Daoy (cell line): ENCODE measurements at places on chromosomes 7 and 10.

DNA sequence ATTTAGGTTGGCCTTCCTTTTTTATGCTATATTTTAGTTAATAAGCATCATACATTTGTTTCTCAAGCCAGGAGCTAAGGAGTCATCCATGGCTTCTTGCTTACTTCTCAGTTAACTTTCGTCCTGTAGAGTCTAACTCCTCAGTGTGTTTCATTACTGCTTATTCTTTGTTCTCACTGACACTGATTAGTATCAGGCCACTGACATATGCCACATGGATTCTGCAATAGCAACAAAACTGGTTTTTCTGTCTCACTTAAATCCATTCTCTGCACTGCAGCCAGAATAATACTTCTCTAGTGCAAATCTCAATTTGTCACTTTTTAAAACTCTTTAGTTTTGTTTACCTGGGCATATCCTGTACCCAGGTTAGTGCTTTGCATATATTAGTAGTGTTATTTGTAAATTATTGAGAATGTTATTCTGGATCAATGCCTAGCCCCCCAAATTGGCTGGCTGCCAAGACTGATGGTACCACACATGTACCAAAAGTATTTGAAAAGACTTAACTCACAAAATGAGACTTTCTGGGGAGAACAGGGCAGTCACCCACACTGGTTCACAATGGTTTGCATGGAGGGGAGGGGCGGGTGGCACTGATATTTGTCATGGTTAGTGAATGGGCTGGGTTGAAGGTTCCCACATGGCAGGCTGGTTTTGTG is 79.1 kb downstream of the CCSER2 start:
- no peak for DNase-seq

GRCh38 chr7:4056552-4057288 is 625.4 kb upstream of the FOXK1 start:
- DNase-seq: no peak

DNA sequence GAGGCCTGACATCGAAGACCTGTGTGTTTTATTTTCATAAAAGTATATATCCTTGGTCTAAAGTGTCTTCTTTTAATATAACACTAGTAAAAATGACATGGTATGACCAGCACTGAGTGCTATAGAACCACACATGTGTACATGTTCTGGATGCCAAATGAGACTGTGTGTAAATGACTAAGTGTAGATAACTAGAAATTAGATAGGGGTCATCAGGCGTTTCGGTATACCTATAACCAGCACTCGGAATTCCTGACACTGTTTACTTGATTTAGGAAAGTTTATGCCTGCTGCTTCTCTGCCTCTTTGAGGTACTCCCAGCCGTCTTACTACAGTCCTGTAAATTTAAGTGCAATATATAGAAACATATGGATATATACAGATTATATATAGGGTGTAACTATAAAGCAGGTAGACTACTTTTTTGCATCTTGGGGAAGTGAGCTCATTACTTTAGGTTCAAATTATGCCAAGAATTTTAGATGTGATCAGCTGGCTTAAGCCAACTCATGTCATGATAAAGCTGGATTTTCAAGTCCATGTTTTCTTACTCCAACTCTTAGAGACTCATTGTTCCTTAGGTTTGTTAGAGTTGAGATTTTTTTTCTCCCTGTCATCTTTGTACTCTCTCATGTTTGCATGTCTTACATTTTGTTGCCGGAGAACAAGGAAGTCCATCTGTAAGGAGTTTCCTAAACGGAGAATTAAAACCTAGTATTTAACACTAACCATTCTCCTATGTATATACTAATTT is 62.9 kb downstream of the KLHDC10 start:
- no peak for DNase-seq

- no peak for DNase-seq
Observed at GRCh38 chr7:116261904-116262303, 51.6 kb downstream of the TES start.

DNA sequence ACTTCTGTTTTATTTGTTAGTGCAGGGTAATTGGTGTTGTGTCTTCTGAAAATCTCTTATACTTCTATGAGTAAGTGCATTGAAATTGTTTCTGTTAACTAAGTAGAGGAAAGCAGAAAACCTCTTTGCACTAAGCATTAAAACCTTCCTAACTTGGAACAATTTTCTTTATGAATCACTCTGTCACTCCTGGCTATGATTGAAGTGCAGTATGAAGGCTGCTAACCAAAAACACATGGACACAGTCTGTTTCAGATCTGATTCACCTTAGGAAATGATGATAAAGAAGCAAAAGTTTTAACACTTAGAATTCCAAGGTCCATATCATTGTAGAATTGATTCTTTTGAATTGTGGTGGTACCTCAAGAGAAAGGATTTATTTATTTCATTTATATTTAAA is 41.9 kb downstream of the MET start:
- DNase-seq: peak; percentile 69

GRCh38 chr10:45811075-45811474 is 36.2 kb downstream of the AGAP4 start:
- DNase-seq: no peak

- peak; percentile 46 for DNase-seq
Observed at GRCh38 chr10:79101560-79102497, 33.1 kb downstream of the ZMIZ1 start.

- no peak for DNase-seq
Observed at GRCh38 chr10:110505130-110505770, 7.5 kb downstream of the DUSP5 start.

GRCh38 chr10:59885430-59886134 is 20.8 kb downstream of the CCDC6 start:
- no peak for DNase-seq

GRCh38 chr7:154431045-154431444 is 378.8 kb downstream of the DPP6 start:
- no peak for DNase-seq

DNA sequence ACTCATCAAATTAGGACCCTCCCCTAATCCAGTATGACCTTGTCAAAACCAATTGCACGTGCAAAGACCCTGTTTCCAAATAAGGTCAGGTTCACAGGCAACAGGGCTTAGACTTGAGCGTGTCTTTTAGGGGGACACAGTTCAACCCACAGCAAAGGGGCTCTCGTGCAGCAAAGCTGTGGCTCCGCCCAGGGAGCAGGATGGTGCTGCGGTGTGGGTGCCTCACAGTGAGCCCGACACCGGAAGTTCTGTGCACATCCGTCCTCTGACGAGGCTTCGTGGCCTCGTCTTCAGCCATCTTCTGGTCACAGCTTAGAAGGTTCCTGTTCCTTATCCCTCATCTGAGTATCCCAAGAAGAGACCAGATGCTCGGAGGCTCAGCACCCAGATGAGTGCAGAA is 509.2 kb upstream of the FOXK1 start:
- no peak for DNase-seq

DNA sequence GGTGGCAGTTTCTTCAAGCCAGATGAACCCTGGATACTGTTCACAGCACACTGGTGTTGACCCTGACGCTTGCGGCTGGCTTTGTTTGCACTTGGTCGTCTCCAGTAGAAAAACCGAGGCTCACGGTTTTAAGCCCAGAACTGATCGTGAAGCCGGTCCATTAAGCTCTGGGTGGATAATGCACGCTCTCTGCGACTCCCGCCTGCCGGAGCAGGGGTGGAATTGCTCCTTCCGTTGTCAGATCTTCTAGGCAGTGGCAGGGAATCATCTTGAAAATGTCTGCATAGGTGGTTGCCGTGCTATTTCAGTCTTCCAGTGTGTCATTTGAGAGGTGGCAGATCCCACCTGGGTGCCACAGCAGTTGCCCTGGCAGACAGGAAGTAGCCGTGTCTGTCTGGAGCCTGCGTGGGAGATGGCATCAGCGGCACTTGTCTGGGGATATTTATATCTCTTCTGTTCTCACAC is 35.9 kb upstream of the AP5Z1 start:
- DNase-seq: no peak

DNA sequence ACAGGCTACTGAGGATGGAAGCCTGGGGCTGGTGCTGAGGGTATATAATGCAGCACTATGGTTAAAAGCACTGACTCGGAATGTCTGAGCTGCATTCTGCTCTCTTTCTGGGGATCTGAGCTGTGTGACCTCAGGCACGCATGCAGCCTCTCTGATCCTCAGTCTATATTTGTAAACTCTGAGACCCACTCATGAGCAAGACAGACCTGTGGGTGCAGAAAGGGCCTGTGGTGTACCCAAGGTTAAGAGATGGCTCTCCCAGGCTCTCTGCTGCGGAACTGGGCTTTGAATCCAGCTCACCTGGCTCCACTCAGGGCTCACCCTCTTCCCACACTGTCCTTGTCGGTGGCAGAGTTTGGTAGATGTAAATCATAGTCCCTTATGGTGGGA is 89.9 kb downstream of the CHST15 start:
- DNase-seq: no peak

GRCh38 chr10:130333185-130333584 is 197.0 kb downstream of the GLRX3 start:
- DNase-seq: no peak

GRCh38 chr10:86295351-86295750 is 71.2 kb downstream of the GRID1 start:
- no peak for DNase-seq

DNA sequence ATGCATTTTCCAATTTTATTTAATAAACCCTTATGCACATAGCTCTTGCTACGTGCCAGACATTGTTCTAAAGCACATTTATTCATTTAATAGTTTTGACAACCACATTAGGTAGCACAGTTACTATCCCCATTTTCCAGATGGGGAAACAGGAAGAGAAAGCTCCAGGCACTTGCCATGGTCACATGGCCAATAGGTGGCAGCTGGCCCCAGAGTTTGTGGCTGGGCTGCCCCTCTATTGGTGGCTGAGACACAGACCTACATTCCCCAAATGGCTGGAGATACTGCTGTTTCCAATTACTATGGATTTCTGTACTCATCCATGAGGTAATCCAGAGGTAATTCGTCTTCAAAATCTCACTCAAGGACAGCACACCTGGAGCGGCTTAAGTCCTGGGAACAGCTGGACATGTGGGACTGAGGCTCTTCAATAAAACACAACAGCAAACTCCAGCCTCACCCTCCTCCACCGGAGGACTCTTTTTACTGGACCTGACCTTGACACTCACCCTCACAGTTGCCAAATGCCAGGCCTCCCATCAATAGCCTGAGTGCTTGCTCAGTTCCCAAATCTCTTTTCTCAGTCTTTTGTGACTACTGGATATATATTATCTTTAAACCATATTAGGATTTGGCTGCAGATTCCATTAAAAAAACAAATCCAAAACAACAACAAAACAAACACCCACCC is 106.1 kb downstream of the CLEC2L start:
- DNase-seq: no peak

GRCh38 chr10:99435986-99436638 is 5.7 kb upstream of the GOT1 start:
- DNase-seq: no peak

DNA sequence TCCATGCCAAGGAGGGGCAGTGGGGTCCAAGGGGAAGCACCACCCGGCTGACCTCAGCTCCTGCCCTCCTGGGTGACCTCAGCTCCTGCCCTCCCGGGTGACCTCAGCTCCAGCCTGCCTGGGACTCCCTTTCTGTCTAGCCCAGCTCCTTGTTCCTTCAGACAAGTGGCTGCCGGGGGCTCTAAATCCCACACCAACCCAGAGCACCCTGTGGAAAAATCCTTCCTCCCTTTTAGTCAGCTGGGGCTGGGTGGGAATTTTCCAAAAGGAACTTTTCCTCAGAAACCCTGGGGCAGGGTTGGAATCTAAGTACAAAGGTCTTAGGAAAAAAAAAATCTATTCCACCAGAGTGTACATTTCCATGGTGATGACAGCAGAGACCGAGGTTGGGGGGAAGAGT is 36.3 kb downstream of the AKR1B1 start:
- no peak for DNase-seq

- peak; percentile 58 for DNase-seq
Observed at GRCh38 chr10:31697271-31698180, 231.1 kb downstream of the ARHGAP12 start.

GRCh38 chr7:113873554-113874151 is 45.2 kb downstream of the PPP1R3A start:
- no peak for DNase-seq

DNA sequence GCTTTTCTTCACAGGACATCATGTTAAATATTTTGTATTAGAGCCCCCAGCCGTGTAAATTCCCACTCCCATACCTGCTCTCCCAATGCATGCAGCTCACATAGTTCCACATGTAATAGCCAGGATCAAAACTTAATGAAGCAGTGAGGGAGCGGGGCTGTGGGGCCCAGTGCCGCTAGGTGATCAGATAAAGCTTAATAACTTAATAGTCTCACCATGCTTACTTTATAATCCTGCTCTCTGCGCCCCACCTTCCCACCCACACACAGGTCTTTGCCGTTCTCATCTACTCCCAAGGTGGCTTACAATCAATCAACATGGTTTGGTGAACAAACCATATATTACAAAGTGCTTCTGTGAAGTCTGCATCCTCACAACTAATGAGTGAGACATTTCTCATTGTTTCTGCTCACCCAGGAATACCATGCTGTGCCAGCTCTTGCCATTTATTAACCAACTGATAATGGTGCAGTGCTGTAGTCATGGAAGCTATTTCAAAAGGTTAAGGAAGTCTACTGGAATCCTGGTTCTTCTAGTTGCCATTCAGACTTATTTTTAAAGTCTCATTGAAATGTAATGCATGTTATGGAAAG is 156.4 kb downstream of the CTTNBP2 start:
- no peak for DNase-seq

GRCh38 chr7:133253519-133253875 is 619 bp downstream of the EXOC4 start:
- peak; percentile 21 for DNase-seq

- DNase-seq: peak; percentile 46
Observed at GRCh38 chr7:74405191-74405898, 48.4 kb upstream of the GTF2IRD1 start.

GRCh38 chr7:159086301-159086925 is 58.3 kb downstream of the VIPR2 start:
- DNase-seq: no peak

DNA sequence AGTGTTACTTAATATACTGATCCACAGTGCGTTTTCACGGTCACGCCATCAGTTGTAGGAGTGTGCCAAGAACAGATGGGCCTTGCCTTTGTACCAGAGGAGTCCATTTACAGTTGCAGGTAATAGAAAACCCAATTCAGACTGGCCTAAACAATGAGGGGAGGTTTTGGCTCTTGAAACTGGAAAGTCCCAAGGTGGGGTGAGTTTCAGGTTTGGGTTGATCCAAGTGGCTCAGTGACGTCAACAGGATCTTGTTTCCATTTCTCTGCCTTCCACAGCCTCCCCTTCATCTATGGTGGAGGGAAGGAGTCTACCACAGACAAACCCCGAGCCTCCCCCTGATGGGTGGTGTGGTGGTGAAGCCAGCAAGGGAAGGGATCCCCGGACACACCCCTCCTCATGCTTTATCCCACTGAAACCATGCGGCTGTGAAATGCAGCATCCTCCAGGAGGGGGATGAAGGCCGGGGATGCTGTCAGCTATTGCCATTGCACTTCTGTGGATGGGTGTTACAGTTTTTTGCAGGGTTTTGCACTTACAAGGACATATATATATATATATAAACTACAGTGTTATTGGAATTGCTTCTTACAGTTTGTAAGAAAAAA is 14.8 kb upstream of the SH2D4B start:
- no peak for DNase-seq

- DNase-seq: no peak
Observed at GRCh38 chr7:105890290-105890997, 14.0 kb upstream of the ATXN7L1 start.
